ENCODE measurements at places on chromosomes 13 and 19. TPM values are rescaled to one million over a fixed set of nuclear protein-coding genes. Genes with fewer than 3 reads are reported as not detected.
A peak's percentile ranks its signal among the peaks of the same experiment; 100 is the strongest.

GRCh38 chr13:60135344-60135743 lies 28.4 kb downstream of the DIAPH3 start:
- no peak overlapping the region for H3K27ac ChIP-seq
- peaks cover 15% of the 10 kb centered on the region for H3K4me1 ChIP-seq
- H3K4me3 ChIP-seq, result no peak overlapping the region
- H3K36me3 ChIP-seq, result peaks cover 12% of the 10 kb centered on the region
- no peaks in the 10 kb centered on the region for H3K27me3 ChIP-seq

GRCh38 chr19:6239401-6239844 lies 40.4 kb downstream of the MLLT1 start:
- no peak overlapping the region for H3K27ac ChIP-seq
- peaks cover 22% of the 10 kb centered on the region for H3K4me1 ChIP-seq
- H3K27me3 ChIP-seq, result no peaks in the 10 kb centered on the region

DNA sequence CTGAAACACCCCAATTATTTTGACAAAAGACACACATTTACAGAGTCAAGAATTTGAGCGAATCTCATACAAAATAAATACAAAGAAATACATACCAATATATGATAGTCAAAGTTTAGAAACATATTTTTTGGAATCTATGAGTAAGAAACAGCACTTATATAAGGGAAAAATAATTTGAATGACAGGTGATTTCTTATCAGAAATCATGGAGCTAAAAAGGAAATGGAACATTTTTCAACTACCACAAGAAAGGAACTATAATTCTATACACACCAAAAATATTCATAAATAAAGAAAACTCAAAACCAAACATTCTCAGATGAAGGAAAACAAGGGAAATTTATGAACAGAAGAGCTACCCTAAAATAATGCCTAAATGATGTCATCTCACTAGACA lies 1226.6 kb downstream of the PCDH9 start:
- no peaks in the 10 kb centered on the region for H3K27me3 ChIP-seq
- H3K36me3 ChIP-seq, result no peaks in the 10 kb centered on the region
- H3K4me1 ChIP-seq, result no peaks in the 10 kb centered on the region

AP1M2 gene
- total RNA-seq, result not detected

DNA sequence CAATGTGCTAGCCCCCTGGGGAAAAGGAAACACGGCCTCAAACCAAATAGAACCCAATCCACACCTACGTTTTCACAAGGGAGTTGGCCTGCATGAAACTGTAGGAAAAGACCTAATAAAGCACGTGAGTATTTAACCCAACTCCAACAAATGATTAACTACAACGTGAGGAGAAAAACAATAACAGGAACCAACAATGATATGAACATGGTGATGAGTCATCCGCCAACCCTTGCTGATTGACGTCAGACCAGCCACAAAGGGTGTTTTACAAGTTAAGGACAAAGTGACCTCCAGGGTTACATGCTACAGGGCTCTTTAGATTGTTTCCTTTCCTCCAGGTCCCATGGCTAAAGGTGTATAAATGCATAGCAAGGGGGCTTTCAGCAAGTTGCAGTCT lies 460.5 kb downstream of the COG6 start:
- H3K36me3 ChIP-seq, result peaks cover 7% of the 10 kb centered on the region
- no peak overlapping the region for H3K4me3 ChIP-seq
- no peak for DNase-seq
- H3K4me1 ChIP-seq, result peaks cover 6% of the 10 kb centered on the region
- no peaks in the 10 kb centered on the region for H3K27me3 ChIP-seq

- H3K36me3 ChIP-seq, result peaks cover 2% of the 10 kb centered on the region
- peaks cover 13% of the 10 kb centered on the region for H3K4me1 ChIP-seq
- H3K27me3 ChIP-seq, result no peaks in the 10 kb centered on the region
- peak overlapping the region; percentile 30 for H3K4me3 ChIP-seq
Measured at GRCh38 chr13:95226932-95227695, 74.1 kb downstream of the ABCC4 start.

DNA sequence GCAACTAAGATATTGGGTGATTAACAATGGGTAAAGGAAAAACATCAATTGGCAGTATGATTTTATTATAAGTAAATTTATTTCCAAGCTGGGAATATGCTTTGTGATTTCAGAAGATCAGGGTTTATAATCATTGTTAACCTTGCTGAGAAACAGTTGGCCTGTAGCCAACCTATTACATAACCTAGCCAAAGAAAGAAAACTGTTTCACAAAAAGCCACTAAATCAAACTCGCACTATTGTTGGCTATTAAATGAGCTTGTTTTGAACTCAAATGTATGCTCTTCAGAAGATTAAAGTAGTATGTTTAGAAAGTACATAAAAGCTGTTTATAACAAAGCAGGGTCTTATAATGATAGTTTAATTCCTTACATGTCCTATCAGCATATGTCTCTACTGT lies 151.7 kb downstream of the LHFPL6 start:
- no peaks in the 10 kb centered on the region for H3K36me3 ChIP-seq
- no peaks in the 10 kb centered on the region for H3K4me1 ChIP-seq
- no peak overlapping the region for H3K27ac ChIP-seq
- DNase-seq, result no peak
- H3K4me3 ChIP-seq, result no peak overlapping the region
- peaks cover 4% of the 10 kb centered on the region for H3K27me3 ChIP-seq

DNA sequence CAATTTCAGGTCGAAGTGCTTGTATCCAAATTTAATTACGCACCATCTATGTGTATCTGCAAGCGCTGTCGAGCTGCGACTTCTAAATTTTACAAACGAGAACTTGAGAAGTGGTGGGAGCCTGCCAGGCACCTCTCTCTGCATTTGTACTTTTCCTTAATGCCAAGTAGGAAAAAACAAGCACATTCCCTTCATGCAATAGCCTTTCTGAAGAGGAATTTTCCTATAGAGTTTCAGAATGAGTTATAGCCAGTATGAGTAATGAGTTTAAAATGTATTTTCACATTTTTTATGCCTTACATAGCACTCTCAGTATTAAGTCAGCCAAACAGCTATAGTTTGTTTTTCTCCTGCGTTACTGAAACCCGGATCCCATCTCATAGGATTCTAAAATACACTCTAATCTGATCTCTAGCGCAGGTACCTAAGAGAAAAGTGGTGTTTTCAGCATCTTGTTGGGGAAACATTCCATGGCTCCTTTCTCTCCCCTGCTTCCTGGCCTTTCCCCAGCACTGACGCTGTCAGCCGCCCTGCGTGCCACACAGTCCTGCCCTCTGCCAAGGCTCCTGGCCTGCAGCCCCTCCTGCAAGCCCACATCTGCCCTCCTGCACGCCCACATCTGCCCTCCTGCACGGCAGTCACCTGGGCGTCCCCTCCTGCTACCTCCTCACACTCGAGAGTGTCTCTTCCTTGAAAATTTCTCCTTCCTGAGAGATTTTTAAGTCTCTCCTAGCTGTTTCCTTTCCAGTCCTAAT lies 526.9 kb downstream of the MYO16 start:
- peaks cover 10% of the 10 kb centered on the region for H3K27me3 ChIP-seq
- no peak for DNase-seq
- no peak overlapping the region for H3K4me3 ChIP-seq
- H3K36me3 ChIP-seq, result no peaks in the 10 kb centered on the region
- H3K4me1 ChIP-seq, result no peaks in the 10 kb centered on the region

DNA sequence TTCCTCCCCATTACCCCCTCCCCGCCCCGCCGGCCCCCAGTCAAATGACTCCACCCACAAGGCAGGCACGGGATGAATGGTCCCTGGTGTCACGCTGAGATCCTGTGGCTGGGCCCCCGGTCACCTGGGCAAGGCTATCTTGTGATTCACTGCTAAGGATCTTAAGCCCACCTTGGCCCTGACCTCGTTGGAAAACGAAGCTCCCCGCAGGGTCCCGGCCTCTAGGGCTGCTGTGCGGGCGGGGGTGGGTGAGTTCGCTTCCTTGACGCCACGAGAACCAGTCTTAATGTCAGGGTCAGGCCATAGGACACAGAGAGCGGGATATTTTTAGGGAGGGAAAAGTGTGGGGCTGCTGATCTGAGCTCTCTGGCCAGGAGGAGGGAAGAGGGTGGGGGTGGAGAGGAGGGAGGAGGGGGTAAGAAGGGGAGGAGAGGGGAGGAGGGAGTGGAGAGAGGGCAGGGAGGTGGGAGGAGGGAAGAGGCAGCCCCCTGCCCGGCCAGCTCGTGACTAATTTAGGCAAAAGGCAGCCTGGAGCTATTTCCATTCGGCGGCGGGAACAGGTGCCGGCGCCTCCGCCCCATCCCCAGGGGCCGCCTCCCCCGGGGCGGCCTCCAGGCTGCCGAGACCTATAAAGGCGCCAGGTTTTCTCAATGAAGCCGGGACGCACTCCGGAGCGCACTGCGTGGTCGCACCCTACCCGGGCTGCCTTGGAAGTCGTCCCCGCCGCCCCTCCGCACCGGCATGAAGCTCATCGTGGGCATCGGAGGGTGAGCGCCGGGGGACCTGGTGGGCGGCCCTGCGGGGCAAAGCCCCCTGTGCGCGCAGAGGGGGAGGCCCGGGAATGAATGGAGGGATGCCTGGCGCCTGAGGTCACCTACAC lies at the start of gene NMRK2:
Gene NMRK2, plus strand, starts transcription at position 139 of the 880 bp plus-strand sequence. Its CDS starts 603 bp downstream, at position 742.
- H3K36me3 ChIP-seq, result no peaks in the 10 kb centered on the region
- peaks cover 30% of the 10 kb centered on the region for H3K27me3 ChIP-seq
- H3K4me3 ChIP-seq, result no peak within 1 kb of the TSS

GRCh38 chr19:43674596-43674995 lies 4.6 kb upstream of the PLAUR start:
- H3K4me3 ChIP-seq, result no peak overlapping the region
- peaks cover 5% of the 10 kb centered on the region for H3K27me3 ChIP-seq
- no peaks in the 10 kb centered on the region for H3K36me3 ChIP-seq
- H3K4me1 ChIP-seq, result peaks cover 14% of the 10 kb centered on the region

GRCh38 chr19:40128991-40129390 lies 38.2 kb upstream of the ZNF780A start:
- H3K4me3 ChIP-seq, result no peak overlapping the region
- H3K27me3 ChIP-seq, result peaks cover 53% of the 10 kb centered on the region
- H3K27ac ChIP-seq, result no peak overlapping the region
- H3K36me3 ChIP-seq, result no peaks in the 10 kb centered on the region
- no peak for DNase-seq

SACS gene
- total RNA-seq, result 27.4 TPM

ZMYM5 gene
- 22.2 TPM for total RNA-seq

DNA sequence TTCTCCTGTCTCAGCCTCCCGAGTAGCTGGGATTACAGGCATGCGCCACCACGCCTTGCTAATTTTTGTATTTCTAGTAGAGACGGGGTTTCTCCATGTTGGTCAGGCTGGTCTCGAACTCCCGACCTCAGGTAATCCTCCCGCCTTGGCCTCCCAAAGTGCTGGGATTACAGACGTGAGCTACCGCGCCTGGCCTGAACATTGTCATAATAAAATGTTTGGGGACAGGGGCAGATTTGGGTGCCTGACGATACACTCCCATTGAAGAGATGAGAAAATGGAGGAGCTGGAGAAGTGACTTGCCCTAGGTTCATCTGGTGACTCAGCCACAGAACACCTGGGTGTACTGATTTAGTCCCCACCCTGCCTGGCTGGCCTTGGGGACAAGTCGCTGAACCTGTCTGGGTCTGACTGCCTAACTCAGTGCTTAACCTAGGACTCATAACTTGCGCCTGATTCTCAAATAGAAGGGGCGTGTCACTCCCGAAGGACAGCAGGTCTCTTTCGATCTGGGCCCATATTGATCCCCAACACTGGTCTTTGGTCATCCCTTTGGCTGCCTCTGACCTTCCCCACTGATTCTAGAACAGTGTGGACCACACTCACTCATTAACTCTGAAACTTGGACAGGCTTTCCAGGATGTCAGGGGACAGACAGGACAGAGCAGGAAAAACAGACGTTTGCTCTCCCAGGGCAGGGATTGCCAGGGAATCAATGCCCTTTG lies 7.6 kb upstream of the BICRA start:
- H3K4me1 ChIP-seq, result peaks cover 25% of the 10 kb centered on the region

- H3K27me3 ChIP-seq, result no peaks in the 10 kb centered on the region
- H3K27ac ChIP-seq, result peak overlapping the region; percentile 61
- no peak overlapping the region for H3K4me3 ChIP-seq
- peaks cover 12% of the 10 kb centered on the region for H3K4me1 ChIP-seq
- no peaks in the 10 kb centered on the region for H3K36me3 ChIP-seq
Measured at GRCh38 chr19:41951686-41952172, 7.4 kb downstream of the RABAC1 start.

SERTAD1 gene
- total RNA-seq, result 7.3 TPM

IL11 gene
- total RNA-seq, result 0.60 TPM

GSX1 gene
- total RNA-seq, result not detected

DNA sequence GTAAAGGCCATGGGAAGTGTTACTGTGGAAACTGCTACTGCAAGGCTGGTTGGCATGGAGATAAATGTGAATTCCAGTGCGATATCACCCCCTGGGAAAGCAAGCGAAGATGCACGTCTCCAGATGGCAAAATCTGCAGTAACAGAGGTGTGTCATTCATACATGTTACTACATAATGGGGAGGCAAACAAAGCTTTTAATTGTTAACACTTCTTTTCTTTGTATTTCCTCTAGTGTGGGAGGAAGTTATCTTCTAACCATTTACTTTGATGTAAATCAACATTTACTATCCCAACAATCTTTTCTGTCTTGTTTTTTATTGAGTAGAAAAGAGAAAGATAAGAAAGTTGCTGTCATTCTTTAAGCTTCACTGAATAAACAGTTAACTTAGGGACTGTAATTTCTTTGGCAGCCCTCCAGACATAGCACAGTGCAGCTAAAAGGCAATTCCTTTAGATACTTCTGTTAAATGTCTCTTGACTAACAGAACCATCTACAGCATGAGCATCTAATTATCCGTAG lies 126.9 kb downstream of the ITGBL1 start:
- H3K27ac ChIP-seq, result no peak overlapping the region
- no peaks in the 10 kb centered on the region for H3K27me3 ChIP-seq
- no peaks in the 10 kb centered on the region for H3K4me1 ChIP-seq
- no peak for DNase-seq

MICOS13 gene
- total RNA-seq, result 42.6 TPM

NKG7 gene
- total RNA-seq, result 263 TPM

MAP4K1 gene
- 313 TPM for total RNA-seq

- H3K4me1 ChIP-seq, result peaks cover 2% of the 10 kb centered on the region
- no peak overlapping the region for H3K27ac ChIP-seq
- no peak overlapping the region for H3K4me3 ChIP-seq
- H3K27me3 ChIP-seq, result peaks cover 7% of the 10 kb centered on the region
- H3K36me3 ChIP-seq, result no peaks in the 10 kb centered on the region
- DNase-seq, result no peak
Measured at GRCh38 chr13:103282571-103283450, 216.6 kb upstream of the SLC10A2 start.

All from activated naive CD8-positive, alpha-beta T cell treated with anti-CD3 and anti-CD28 coated beads, Interleukin-2, amount 10 ng/mL, durations not matched to agents 7 days and 5 days (primary cell).